ENCODE measurements at places on chromosomes 5 and 9.

GRCh38 chr9:30244877-30245276 is 2139.6 kb upstream of the ACO1 start:
- DNase-seq, result peak; percentile 31

DNA sequence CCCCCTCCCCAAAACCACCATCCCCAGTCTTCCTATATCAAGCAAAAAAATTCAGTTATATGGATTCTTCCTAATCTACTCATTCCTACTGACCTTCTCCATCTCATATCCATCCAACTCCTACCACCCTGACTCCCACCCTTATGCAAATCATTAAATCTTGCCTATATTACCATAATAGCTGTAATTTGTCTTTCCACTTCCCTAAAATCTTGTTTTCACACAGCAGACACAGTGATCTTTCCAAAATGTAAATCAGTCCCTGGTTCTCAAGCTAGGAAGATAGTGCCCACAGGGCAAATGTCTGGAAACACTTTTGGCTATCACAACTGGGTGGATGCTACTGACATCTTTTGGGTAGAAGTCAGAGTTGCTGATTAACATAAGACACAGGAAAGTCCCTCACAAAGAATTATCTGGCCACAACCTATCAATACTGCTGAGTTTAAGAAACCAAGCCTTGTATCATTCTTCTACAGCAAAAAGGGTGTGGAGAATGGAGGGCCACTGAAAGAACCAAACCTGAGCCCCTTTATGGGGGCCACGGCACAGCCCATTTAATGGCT is 1.4 kb downstream of the SRA1 start:
- no peak for DNase-seq

DNA sequence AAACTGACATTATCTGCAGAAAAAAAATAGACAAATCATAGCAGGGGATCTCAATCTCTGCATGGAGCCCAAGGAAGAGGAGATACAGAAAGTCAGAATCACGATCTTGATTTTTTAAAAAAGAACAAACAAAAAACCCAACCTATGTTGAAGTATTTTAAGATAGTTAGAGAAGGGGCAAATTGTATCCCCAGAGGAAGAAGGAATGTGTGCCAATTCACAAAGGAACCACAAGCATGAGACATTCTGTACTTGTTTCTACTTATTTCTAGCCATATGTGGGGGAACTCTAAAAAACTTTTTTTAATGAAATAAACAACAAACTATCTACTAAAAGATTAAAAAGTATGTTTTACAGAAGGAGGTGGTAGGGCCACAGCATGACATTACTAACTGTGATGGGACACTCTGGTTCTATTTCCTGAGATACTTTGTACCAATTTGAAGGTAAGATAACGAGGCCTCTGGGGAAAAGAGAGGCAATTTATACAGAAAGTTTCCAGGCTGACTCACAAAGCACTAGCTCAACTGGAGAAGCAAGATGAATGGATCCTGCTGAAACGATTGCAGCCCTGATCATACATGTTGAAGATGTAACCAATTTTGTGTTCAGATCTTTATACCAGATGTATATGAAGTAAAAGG is 22.5 kb downstream of the RANBP3L start:
- no peak for DNase-seq

DNA sequence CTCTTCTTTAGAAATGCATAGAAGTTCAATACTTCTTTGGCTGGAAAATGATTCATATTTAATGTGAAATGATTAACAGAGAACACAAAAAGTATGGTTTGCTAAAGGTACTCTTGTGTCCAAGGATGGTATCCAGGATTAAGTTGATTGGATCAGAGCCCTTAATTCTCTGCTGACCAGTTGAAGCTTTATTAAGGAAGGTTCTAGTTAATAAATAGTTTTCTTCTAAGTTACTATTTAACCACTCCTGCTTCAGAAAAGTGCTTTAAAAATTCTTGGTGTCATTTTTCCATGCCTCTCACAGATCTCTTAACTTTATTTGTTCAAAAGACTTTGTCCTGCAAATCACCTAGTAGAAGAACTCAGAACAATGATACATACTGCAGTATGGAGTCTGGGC is 134.3 kb downstream of the MEF2C start:
- no peak for DNase-seq

DNA sequence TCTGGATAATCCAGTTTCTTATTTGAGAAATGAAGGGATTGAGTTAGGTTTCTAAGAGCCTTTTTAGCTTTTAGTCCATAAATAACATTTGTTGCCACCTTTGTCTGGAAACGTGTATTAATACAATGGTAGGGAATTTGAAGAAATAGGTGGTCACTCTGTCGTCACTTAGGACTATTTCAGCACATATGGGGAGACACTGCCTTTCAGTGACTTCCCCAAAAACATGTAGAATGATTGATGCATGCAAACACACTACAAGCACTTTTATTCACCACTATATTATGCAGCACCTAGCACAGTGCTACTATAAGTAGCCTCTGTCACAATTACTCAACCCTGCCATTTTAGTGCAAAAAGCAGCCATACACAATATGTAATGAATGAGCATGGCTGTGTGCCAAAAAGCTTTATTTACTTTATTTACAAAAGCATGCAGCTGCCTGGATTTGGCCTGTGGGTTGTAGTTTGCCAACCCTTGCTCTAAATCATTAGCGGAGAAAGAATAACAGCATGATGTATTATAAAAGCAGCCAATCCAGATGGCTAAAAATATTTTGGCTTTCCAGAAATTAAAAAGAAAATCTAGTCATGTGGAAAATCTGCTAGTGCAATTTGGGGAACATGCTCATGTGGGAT is 154.2 kb upstream of the HMHB1 start:
- DNase-seq, result peak; percentile 38

All from inflammatory macrophage treated with lipopolysaccharide for 1 hour (primary cell).